T follicular helper cell (primary cell): ENCODE measurements at places on chromosomes 1 and 21.

DNA sequence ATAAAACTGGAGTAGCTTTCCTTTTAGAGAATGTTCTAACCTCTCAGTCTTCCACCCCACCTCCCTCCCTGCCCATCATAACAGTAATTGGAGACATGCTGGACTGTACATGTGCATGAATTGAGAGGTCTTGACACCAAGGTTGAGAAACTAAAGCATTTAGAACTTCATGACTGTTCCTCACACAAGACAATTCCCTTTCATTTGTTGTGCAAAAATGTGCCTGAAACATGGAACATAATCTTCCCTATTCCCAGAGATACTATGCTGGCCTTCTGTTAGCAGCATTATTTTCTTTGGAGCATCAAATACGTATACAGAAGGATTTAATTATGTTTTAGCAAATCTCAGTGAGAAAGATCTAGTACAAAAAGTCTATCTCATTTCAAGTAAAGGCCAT is 97.5 kb upstream of the KCNE2 start:
- no peak for DNase-seq

DNA sequence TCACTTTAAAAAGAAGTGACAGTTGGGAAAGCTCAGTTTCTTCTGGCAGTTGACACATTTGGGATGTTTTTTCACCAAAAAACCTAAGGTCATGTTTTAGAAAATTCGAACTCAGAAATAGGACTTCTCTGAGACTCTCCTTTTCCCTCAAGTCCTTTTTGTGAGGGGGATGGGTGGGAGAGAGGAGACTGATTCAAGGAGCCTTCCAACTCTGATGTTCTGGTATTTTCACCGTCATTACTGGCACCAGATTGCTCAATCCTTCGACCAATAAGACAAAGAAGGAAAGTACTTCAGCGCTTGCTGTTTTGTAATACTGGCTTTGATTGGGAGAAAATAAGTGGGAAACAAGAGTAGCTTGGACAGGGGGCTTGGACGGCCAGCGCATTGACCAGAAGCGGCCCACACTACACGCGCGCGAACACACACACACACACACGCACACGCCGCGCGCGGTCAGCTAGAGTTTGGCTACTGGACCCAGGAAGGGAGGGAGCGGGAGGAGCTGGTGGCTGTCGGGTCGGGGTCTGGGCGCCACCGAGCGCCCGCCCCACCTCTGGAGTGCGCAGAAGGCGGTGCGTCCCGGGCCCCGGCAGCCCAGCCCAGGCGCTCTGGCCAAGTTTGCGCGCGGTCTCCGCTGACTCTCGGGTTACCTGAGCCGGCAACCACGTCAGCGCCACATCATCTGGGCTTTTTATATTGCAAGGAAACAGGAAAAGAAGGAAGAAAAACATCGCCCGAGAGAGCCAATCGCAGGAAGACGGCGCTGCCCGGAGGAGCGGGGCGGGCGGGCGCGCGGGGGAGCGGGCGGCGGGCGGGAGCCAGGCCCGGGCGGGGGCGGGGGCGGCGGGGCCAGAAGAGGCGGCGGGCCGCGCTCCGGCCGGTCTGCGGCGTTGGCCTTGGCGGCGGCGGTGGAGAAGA is at the start of gene KCNK1:
KCNK1 (plus strand) TSS at position 855 of the 921 bp plus-strand sequence; CDS start at position 921, 66 bp downstream.
- DNase-seq = no peak

GRCh38 chr1:2543543-2544092 is 12.6 kb upstream of the TNFRSF14 start:
- DNase-seq = peak; percentile 43

DNA sequence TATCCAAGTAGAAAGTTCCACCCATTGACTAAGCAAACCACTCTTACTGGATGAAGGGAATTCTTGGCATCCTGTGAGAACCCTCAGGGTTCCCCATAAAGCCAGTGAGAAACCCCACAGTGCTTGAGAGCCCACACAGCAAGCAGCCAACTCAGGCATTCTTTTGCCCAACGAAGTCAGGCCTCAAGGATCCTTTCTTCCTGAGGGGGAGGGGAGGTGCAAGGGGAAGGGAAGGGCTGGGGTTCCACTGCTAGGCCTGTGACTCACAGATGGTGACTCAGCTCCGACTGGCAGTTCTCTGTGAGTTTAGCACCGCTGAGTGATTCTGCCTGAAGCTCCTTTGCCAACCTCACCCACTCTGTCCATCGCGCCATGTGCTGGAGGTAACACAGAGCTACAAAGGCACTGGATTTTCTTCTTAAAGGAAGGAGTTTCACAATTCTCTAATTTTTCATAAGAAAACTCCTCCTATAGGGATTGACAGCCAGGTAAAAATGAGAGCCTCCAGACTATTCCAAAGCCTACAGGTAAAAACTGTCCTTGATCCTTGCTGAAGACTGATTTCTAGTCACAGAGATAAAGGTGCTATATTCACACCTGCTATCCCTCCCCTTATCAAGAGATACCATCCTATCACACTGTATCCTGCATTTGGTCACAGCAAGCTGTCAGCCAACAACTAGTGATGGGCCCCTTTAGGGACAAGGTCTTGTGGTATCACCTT is 4.8 kb downstream of the ENO1 start:
- peak; percentile 49 for DNase-seq

GRCh38 chr1:234083460-234083859 is 179.0 kb downstream of the SLC35F3 start:
- no peak for DNase-seq

DNA sequence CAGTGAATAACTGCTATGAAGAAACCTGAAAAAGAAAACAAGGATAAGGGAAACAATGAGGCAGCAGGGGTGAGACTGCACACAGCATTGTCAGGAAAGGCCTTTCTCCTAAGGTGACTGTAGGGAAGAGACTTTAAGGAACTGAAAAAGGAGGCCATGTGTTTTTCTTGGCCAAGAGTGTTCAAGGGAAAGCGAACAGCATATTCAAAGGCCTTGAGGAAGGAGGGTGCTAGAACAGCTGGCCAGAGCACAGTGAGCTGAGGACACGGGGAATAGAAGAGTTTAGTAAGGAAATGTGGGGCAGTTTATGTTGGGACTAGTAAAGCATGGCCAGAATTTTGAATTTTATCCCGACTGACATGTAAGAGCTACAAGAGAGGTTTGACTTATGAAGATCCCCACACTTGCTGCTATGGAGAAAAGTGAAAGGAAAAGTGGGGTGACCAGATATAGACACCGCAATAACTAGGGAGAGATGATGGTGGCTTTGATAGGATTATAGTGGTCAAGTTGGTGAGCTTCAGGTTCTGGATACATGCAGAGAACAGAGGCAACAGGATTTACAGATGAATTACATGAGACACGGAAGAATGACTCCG is 1.4 kb downstream of the RWDD2B start:
- no peak for DNase-seq
